Inflammatory macrophage treated with lipopolysaccharide for 1 hour (primary cell): ENCODE measurements at places on chromosomes 5 and 9.
A peak's percentile ranks its signal among the peaks of the same experiment; 100 is the strongest.

DNA sequence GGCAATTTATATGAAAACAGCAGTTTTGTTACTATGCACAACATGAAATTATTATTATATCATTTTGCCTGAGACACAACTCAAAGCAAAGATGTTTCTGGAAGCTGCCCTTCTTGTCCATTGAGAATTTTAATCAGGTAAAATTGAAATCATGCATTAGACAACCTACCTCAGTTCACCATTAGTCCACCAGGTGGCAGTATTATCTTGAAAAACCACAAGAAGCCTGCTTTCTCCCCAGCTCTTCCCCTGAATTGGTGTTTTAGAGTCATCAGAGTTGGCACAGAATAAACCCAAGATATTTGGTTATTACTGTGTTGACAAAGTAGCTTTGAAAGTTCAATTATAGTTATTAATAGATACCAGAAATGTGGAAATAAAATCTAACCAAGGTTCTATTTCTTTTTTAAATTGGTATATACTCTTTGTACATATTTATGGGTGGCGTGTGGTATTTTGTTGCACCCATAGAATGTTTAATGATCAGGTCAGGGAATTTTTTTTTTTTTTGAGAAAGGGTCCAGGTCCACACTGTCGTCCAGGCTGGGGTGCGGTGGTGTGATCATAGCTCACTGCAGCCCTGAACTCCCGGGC lies 25.7 kb downstream of the UTP15 start:
- peak; percentile 42 for DNase-seq

DNA sequence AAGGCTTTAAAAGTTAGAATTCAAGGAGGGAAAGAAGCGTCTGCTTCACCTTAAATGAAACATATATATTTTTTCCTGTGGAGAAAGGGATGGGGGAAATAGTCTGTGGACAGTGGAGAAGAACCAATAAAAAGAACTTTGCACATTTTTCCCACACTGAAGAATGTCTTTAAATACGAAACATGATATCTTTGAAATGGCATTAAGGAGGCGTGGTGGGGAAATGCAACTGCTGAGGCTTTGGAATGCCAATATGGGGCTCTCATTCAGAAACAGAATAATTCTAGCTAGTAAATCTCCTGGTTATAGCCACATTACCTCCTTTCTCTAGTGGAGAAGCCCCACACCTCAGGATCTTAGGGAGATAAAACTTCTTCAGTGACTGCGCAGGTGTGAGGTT lies 46.8 kb downstream of the TNC start:
- DNase-seq, result no peak

GRCh38 chr9:37559855-37560592 lies 16.2 kb downstream of the FBXO10 start:
- no peak for DNase-seq

- no peak for DNase-seq
Observed at GRCh38 chr5:127967323-127967982, 116.1 kb upstream of the SLC12A2 start.

GRCh38 chr5:67475489-67475888 lies 278.9 kb upstream of the CD180 start:
- DNase-seq, result no peak

DNA sequence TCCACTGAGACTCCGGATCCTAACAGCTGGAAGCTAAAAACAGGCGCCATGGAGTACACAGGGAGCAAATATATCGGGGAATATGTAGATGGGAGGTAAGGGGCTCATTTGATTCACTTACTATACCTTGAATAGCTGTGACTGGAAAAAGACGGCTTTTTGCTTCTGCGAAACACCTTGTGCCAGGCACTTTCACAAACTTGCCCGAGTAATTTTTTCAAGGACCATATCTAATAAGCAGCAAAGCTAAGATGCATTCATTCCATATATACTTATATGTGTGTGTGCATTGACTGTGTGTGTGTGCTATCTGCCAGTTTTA lies 178 bp downstream of the MORN5 start:
- DNase-seq, result no peak

DNA sequence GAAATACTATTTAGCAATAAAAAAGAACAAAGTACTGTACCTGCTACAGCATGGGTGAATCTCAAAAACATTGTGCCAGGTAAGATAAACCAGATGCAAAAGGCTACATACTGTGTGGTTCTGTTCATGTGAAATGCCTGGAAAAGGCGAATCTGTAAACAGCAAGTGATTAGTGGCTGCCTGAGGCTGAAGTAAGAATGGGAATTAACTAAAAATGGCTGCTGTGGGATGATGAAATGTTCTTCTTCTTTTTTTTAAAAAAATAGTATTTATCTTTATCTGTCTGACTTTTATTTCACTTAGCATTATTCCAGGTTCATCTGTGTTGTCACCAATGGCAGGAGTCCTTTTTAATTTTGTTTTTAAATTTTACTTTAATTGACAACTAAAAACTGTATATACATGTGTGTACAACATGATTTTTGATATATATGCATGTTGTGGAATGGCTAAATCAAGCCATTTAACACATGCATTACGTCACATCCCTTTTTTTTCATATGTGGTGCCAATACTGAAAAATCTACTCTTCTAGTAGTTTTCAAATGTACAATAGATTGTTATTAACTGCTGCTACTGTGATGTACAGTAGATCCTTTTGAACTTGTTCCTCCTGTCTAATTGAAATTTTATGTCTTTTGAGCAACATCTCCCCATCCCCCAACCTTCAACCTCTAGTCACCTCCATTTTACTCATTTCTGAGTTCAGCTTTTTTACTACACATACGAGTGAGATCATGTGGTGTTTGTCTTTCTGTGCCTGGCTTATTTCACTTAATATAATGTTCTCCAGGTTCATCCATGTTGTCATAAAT lies 62.9 kb upstream of the TNFAIP8 start:
- DNase-seq, result peak; percentile 63

DNA sequence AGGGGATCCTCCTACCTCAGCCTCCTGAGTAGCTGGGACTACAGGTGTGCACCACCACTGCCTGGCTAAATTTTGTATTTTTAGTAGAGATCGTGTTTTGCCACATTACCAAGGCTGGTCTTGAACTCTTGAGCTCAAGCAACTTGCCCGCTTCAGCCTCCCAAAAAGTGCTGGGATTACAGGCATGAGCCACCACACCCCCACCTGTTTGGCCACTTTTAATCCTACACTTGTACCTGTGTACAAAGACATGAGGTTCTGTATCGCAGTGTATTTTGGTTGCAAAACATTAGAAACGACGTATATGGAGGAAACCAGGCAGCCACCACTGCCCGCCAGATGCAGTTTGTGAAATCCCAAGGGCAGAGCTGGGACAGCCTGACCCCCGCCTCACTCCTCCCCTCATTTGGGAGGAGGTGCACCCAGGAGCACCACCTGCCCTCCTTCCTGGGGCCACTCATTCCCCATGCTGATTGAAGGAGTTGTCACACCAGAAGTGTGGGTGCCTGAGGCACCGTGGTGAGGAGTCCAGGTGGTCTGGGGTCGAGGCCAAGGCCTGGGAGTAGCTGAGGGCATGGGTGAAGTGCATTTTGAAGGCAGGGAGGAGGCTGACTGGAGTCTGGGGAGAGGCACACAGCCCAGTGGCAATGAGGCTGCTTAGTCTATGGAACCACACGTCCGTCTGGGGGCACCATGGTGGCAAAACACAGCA lies 39.3 kb upstream of the OLFM1 start:
- DNase-seq, result no peak

DNA sequence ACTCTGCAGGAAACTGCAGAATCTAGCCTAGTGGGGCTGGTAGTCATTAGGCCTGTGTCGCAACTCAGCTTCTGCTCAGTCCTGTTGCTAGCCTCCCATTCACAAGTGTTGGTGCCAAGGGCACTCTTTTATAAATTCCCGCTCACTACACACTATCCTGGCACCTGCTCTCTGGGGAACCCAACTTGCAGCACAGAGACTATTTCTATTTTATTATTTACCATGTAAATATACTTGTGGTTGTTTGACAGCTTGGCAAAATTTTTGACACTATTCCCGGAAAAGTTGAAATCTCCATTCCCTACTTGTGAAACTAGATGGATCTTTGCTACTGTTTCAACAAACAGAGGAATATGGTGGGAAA lies 20.4 kb upstream of the SMC2 start:
- no peak for DNase-seq

DNA sequence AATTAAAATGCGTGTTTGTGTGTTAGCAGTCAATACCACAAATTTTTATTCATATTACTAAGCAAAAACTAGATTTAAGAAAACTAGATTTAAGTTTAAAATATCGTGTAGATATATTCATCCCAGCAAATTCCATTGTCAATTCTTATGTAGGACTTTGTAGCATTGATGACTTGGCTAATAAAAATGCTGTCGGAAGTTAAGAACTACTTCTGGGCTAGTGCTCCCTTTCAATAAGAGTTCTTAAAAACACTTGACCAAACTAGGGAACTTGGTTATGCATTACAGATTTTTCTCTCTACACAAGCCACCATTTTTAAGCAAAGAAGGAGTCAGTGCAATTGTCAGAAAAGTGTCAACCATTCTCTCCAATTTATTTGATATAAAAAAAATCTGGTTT lies 68.7 kb upstream of the RAD23B start:
- DNase-seq, result no peak

DNA sequence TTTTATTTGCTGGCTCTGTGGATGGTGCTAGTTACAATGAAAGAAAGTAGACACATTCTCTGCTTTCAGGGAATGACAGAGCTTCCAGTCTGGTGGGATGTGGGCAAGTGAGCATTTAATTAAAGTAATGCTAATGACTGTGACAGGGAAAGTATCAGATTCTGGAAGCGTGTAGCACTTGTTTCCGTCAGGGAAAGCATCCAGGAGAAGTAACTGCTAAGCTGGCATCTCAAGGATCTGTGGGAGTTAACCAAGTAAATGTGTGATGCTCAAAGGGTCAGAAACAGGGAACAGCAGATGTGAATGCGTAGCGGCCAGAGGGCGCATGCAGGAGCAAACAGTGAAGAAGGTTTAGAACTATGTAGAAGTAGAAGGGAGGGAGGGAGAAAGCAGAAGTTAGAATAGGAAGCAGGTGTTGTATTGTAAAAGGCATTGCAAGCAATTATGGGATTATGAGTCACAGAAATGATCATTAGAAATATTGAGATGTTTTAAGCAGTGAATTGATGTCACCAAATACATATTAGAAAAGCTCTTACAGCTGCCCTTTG lies 12.2 kb downstream of the KLHL9 start:
- no peak for DNase-seq

- DNase-seq, result no peak
Observed at GRCh38 chr9:27019589-27019988, 14.1 kb upstream of the LRRC19 start.

DNA sequence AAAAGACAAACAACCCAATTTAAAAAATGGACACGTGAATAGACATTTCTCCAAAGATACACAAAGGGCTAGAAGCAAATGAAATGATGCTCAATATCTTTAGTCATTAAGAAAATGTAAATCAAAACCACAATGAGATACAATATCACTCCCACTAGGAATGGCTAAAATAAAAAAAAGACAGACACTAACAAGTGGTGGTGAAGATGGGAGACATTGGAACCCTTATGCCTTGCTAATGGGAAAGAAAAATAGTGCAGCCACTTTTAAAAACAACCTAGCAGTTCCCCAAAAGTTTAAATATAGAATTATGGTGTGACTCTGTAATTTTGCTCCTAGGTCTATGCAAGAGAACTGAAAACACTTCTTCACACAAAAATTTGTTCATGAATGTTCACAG lies 40.7 kb downstream of the SH3TC2 start:
- no peak for DNase-seq

DNA sequence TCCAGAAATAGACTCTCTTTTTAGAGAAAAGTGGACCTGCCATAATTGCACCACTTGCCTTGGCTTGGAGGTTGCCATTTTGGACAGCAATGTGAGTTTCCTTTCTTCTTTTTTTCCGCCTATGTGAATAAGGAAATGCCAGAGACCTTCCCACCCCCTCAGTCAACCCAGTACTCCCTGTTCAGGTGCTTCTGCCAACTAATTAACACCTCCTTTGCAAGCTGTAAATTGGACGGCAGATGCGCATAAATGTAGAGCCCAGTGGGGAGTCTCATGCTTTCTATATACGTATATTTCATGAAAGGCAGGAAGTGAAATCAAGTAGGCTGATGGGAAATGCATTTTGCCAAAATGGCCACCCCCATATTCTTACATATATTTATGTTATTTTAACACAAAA lies 269.8 kb upstream of the RFX3 start:
- no peak for DNase-seq

- peak; percentile 100 for DNase-seq
Observed at GRCh38 chr5:170307575-170308465, 10.2 kb upstream of the LCP2 start.

- no peak for DNase-seq
Observed at GRCh38 chr9:21367957-21368356, at the start of gene IFNA13. Gene IFNA13 (minus strand): TSS chr9:21368057. CDS start chr9:21368010, 47 bp downstream.

GRCh38 chr5:139650689-139651042 lies 2.5 kb downstream of the CXXC5 start:
- no peak for DNase-seq

GRCh38 chr5:123754908-123755307 lies 242.9 kb downstream of the CSNK1G3 start:
- DNase-seq, result no peak
